Nasal cavity respiratory epithelium epithelial cell of viscerocranial mucosa (primary cell): ENCODE measurements at places on chromosomes 4 and X. TPM values are rescaled to one million over a fixed set of nuclear protein-coding genes. Genes with fewer than 3 reads are reported as not detected.

GRPEL1 gene
- total RNA-seq = 74.2 and 80.3 TPM in 2 replicates

VAMP7 gene
- 29.2 and 32.1 TPM in 2 replicates for total RNA-seq

APBB2 gene
- total RNA-seq = 34.6 and 41.4 TPM in 2 replicates

RAP2C gene
- total RNA-seq = 30.8 and 36.1 TPM in 2 replicates

TBX22 gene
- total RNA-seq = not detected in 2 replicates

IDUA gene
- 2.4 and 26.3 TPM in 2 replicates for total RNA-seq

HERC6 gene
- 4.4 and 7.8 TPM in 2 replicates for total RNA-seq

SERPINA7 gene
- total RNA-seq = not detected in 2 replicates

STBD1 gene
- total RNA-seq = 8.9 and 14.0 TPM in 2 replicates

GAGE12H gene
- not detected in 2 replicates for total RNA-seq

SYTL5 gene
- 0.34 and 4.6 TPM in 2 replicates for total RNA-seq

SASH3 gene
- total RNA-seq = not detected in 2 replicates

MAPK10 gene
- 5.1 and 7.9 TPM in 2 replicates for total RNA-seq

ALPK1 gene
- total RNA-seq = 23.9 and 25.1 TPM in 2 replicates

PAGE5 gene
- not detected in 2 replicates for total RNA-seq

CSAG3 gene
- not detected in 2 replicates for total RNA-seq

ENPEP gene
- total RNA-seq = 0.34 TPM in 1 of 2 replicates, not detected in the other

CDS1 gene
- 29.7 and 35.7 TPM in 2 replicates for total RNA-seq

PRRG1 gene
- total RNA-seq = 5.1 and 14.1 TPM in 2 replicates

ZC4H2 gene
- 1.0 and 4.1 TPM in 2 replicates for total RNA-seq

TXK gene
- 0.34 and 0.57 TPM in 2 replicates for total RNA-seq

RAB39B gene
- 0.07 and 1.0 TPM in 2 replicates for total RNA-seq

MAGEC3 gene
- total RNA-seq = not detected in 2 replicates

KIAA1210 gene
- not detected in 2 replicates for total RNA-seq

MRFAP1 gene
- total RNA-seq = 117 and 142 TPM in 2 replicates

USP51 gene
- under 0.01 and 0.85 TPM in 2 replicates for total RNA-seq

GRIA3 gene
- total RNA-seq = under 0.01 TPM in 1 of 2 replicates, not detected in the other

XAGE1A gene
- not detected in 2 replicates for total RNA-seq

CENPVL2 gene
- total RNA-seq = not detected in 2 replicates

APELA gene
- total RNA-seq = not detected in 2 replicates
